ENCODE measurements at places on chromosomes 1 and 21. TPM values are rescaled to one million over a fixed set of nuclear protein-coding genes. Genes with fewer than 3 reads are reported as not detected.

DNA sequence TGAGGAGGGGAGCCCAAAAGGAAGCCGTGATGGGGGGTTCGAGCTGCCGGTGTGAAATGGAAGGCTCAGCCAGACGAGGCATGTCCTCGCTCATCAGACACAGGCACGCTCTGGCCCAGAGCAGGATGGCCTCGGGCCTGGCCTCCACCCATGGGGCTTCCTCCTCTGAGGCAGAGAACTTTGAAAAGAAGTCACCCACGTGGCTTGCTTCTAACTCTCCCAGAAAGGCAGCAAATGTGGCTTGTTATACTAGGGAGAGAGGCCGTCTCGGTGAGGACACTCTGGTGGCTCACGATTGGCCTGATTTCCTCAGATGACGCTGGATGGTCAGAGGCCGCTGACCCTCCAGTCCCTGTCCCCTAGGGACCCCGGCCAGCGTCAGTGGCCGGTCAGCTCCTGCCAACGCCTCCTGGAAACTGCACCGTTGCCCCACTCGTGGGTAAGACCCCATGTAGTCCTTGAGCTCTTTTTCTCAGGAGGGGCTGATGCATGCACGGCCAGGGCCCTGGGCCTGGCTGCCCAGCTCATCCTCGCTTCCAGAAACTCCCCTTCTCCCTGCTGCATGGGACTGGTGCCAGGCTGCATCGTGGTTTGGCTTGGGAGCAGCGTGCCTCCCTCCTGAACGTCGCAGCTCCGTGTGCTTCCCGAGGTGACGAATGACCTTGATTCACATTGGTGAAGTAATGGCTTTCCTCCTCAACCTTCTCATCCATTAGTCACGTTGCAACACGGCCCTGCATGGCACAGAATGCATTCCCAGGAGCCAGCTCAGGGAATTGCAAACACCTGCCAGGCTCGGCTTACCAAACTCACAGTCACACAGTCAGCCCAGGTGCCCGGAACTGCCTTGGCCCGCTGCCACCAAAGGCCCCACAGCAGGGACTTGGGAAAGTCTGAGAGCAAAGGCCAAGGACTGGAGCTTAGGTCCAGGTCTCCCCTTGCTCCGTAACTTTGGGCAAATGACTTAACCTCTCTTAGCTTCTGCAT is 58.8 kb downstream of the TOMM20 start:
- peak; percentile 96 for DNase-seq

DNA sequence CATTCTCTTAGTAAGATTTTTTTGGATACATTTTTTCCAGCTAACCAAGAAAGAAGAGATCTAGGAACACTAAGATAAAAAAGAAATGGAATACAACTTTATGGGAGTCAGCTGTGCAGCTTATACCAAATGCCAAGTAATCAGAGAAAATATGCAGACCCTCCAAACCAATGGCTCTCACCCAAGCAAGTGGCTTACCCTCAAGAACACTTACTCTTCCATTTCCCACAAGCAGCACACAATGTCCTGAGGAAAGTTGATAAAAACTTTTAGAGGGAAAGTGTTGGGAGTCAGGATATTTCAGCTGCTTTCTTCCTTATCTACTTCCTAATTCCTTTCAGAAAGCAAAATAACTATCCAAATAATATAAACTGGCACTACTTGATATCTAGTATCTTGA is 631.8 kb downstream of the RWDD3 start:
- no peak for DNase-seq

DNA sequence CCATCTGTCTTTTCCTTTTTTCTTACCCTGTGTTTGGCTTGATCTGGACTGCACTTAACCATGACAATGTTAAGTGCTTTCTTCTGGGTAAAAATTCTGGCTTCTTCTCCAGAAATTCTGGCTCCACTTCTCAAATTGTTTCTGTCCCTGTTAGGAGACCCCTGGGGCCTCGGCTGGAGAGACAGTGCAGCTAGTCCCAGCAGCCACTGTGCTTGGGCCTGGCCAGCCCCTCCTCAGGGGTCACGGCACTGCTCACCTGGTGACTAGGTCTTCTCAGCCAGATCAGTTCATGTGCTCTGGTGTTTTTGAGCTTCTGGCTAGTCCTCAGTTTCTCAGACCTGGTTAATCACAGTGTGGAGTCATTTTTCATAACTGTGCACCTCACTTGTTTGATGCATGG is 72.4 kb downstream of the ADARB1 start:
- DNase-seq: no peak

GRCh38 chr1:116568662-116569380 is 2.0 kb downstream of the CD58 start:
- no peak for DNase-seq

GRCh38 chr1:84060781-84061180 is 61.8 kb upstream of the TTLL7 start:
- no peak for DNase-seq

- DNase-seq: no peak
Observed at GRCh38 chr21:21184771-21185528, 186.7 kb downstream of the NCAM2 start.

- DNase-seq: no peak
Observed at GRCh38 chr1:82399093-82399492, 598.4 kb downstream of the ADGRL2 start.

DNA sequence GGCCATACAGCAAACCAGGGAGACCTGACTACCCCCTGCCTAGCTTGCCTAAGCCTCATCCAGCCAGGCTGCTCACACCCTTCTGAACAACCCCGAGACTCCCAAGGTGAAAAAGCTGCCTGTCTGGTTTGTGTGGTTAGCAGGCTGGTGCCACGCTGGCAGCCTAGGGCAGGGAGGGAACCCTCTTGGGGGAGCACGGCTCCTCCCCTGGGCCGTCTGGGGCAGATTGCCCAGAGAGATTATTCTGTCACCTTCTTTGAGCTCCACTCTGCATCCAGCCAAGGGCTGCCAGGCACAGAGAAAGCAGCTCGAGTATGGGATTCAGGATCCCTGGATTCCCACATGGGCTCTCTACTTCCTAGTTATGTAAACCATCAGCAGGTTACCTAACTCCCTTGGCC is 27.5 kb upstream of the TCEA3 start:
- peak; percentile 56 for DNase-seq

DNA sequence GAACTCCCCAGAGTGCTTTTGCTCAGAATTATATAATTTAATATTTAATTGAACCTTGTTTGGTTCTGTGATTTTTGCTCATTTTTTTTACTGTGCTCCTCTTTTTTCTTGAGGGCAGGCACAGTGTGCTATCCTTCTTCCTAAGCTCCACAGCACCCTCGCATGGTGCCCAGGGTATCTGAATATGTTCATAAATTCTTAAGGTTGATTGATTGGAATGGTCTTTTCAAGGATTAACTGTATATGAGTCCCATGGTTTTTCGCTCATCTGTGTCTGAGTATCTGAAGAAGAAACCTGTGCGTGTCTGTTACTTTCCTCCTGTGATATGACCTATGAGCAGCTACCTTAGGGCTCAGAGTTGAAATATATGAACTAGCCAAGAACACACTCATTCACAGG is 393.7 kb downstream of the HLX start:
- DNase-seq: no peak

- no peak for DNase-seq
Observed at GRCh38 chr1:115219927-115220326, 118.1 kb downstream of the NGF start.

- DNase-seq: no peak
Observed at GRCh38 chr1:62625415-62625814, 28.1 kb downstream of the ANGPTL3 start.

The RXRG gene
- 0.39 TPM for polyA plus RNA-seq

The COL8A2 gene
- polyA plus RNA-seq: 0.90 TPM

The OXCT2 gene
- polyA plus RNA-seq: 0.32 TPM

The LDLRAD1 gene
- not detected for polyA plus RNA-seq

The CR1L gene
- polyA plus RNA-seq: 1.4 TPM

The CNTN2 gene
- polyA plus RNA-seq: 0.15 TPM

All from kidney (tissue), 22 donors.